Midbrain (tissue), 1 donor: ENCODE measurements at places on chromosomes 6 and 20.

- DNase-seq = no peak
Measured at GRCh38 chr20:46698788-46699187, 9.5 kb upstream of the TP53RK start.

DNA sequence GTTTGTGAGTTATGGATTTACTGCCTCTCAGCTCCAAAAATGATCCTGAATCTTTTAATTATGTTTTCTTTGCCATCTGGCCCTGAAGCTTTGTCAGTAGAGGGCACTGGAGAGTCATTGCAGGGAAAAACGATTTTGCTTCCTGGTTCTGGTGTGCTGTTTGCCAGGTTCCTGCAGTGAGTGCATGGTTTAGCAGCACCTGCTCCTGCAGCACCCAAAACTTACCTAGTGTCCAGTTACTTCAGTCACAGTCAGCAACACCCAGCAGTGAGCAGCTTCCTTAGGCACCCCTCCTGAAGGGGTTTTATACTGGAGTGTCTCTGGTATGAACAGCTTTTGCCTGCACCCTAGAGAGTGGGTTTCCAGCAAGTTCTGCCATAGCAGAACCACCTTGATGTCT lies 6.0 kb upstream of the TRIM26 start:
- DNase-seq = peak; percentile 61

GRCh38 chr6:150230832-150231524 lies 88.1 kb downstream of the PPP1R14C start:
- DNase-seq = no peak

GRCh38 chr6:155517294-155517693 lies 61.7 kb upstream of the NOX3 start:
- DNase-seq = no peak

- DNase-seq = no peak
Measured at GRCh38 chr6:33935439-33936080, 131.8 kb upstream of the MLN start.

- DNase-seq = no peak
Measured at GRCh38 chr6:9521152-9521530, 893.7 kb downstream of the TFAP2A start.

- no peak for DNase-seq
Measured at GRCh38 chr6:143115728-143116127, 55.0 kb downstream of the AIG1 start.

GRCh38 chr6:27334141-27334540 lies 22.1 kb upstream of the POM121L2 start:
- no peak for DNase-seq

GRCh38 chr20:38692436-38693411 lies 31.6 kb upstream of the SLC32A1 start:
- DNase-seq = peak; percentile 76

GRCh38 chr6:118383924-118384323 lies 164.2 kb upstream of the PLN start:
- no peak for DNase-seq

- DNase-seq = no peak
Measured at GRCh38 chr6:85465762-85466161, 15.9 kb downstream of the NT5E start.

- no peak for DNase-seq
Measured at GRCh38 chr20:7710440-7710839, 229.8 kb downstream of the HAO1 start.

DNA sequence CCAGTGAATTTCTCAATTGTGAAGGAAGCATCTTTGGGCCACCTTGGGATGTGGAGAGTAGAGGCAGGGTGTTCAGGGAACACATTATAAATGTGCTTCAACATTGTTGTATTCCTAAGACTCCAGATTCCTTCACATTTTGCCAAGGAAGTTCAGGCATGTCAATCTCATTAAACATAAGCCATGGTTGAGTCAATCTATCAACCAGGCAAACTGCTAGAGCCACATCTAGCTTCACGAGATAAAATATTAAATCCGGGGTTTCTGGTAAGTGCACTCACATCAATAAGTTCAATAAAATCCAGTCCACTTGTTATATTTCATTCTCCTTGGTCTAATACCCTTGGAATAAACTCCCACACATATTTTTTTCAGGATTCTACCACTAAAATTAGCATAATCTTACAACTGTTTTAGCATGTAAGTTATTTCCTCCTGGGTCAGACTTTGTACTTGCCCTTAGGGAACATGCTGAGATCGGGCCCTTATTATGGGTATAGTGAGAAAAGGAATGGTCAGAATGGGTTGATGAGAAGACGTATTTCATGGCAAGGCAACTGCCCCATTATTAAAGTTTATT lies 93.6 kb downstream of the ADTRP start:
- no peak for DNase-seq

DNA sequence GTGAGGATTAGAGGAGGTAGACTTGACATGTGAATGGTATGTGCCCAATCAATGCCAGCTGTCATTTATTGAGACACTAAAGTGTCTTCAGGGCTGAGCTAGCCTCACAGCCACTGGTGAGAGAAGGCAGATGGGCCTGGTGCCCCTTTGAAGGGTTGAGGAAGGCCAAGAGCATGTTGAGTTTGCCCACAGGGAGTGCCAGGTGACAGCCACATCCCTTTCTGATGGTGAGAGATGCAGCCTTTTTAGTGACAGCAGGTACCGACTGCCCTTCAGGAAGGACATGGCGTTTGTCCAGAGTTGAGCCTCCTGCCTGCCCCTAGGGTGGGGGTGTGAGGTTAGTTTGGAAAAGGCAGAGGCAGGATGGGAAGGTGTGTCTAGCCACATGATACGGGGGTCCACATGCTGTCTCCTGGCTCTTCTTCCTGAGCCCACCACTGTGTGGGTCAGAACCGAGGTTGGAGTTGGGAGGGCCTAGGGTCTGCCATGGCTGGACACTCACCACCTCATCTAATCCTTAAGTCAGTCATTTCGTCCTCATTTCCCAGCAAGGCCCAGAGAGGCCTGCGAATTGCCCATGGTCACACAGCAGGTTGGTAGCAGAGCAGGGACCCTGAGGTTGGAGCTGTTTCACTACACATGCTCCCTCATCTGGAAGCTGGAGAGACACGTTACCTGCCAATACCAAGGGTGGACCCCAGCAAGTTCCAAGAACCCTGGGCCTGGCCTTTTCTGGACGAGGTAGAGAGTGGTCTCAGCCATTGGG lies 32.5 kb downstream of the SPDEF start:
- no peak for DNase-seq
